ENCODE measurements at places on chromosomes 12 and 14.
A peak's percentile ranks its signal among the peaks of the same experiment; 100 is the strongest.

DNA sequence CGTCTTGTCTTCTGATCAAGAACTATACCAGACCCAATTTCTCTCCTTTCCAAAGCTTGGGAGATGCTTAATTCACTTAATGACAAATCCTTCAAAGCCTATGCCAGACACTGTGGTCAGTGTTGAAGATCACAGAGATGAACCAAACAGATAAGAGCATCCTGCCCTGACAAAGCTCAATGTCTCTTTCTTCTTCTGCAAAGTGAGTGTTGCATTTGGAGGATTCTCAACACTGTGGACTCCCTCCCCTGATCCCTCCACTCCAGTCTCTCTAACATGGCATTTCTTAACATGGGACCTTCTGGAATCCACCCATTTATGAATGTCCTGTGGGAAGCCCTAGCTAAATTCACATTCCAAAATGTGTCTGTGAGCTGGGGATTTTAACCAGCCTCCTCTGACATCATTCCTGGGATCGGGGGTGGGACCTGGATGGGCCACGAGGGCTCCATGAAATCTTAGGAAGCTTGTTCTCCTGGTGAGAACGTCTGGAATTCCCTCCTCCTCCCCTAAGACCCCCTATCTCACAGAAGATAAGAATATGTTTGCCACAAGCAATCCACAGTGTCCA, 20.3 kb downstream of the SYNE3 start:
- no peaks in the 10 kb centered on the region for H3K27me3 ChIP-seq
- no peaks in the 10 kb centered on the region for H3K36me3 ChIP-seq
- H3K4me1 ChIP-seq, result no peaks in the 10 kb centered on the region
- no peak overlapping the region for H3K4me3 ChIP-seq

GRCh38 chr12:21561158-21561557, 35.1 kb downstream of the SPX start:
- no peaks in the 10 kb centered on the region for H3K36me3 ChIP-seq
- no peaks in the 10 kb centered on the region for H3K4me1 ChIP-seq
- H3K27ac ChIP-seq, result no peak overlapping the region
- DNase-seq, result no peak

DNA sequence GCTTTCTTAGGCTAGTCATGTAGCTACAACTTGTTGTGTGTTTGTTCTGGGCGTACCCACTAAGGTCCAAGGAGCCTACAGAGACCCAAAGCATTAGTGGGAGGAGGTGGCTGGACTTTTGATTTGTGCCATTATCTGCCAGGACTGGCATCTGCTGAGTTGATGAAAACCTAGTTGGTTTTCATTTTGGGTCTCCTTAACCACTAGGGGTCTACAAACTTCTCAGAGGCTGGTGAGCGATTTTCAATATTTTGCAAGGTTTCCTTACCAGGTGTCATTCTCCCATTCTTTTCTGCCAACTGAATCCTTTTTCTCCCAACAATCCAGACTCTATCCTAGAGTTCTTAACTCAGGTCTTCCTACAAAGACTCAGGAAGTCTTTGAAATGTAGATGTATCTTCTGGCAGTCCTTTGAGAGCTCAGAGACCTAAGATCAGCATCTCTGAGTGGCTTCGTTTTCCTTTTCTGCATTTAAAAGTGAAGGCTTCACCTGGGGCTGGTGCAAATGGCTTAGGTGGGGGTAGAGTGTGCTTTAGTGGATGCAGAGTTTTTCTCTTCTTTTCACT, 150.0 kb upstream of the RMST start:
- H3K27ac ChIP-seq, result no peak overlapping the region
- no peaks in the 10 kb centered on the region for H3K4me1 ChIP-seq
- H3K36me3 ChIP-seq, result no peaks in the 10 kb centered on the region
- no peak for DNase-seq
- H3K4me3 ChIP-seq, result no peak overlapping the region

DNA sequence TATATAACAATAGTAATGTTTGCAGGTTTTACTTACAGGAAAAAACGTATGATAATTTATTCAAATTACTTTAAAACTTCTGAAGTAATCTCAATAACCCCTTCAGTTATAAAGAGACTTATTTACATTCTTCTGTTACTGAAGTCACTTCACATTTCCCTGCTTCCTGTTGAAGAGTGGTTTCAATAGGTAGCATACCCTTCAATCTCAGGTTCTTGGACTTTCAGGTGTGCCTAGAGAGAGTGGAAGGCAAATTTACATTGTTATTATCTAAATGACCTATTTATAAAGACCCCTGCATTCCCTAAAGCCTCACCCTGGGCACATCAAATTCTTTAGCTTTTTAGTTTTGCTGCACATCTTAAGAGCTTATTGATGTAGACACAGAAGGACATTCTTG, 137.6 kb upstream of the AEBP2 start:
- DNase-seq, result no peak
- peaks cover 19% of the 10 kb centered on the region for H3K36me3 ChIP-seq
- H3K4me1 ChIP-seq, result no peaks in the 10 kb centered on the region
- no peaks in the 10 kb centered on the region for H3K27me3 ChIP-seq
- no peak overlapping the region for H3K4me3 ChIP-seq

DNA sequence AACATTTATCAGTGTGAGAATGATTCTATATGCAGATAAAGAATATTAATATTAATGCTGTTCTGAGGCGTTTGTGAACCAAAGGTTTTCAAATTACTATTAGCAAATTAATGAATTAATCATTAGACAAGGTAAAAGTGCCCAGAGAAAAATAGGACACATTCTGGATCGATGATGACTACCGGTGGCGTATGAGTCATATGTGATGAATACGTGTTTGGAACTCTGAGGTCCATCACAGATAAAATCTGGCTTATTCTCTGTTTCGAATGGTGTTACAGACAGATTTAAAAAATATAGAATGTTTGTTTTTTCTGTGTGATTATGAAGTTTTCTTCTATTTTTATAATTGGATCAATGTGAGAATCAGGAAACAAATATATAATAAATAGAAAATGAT, 79.2 kb upstream of the RTL1 start:
- no peaks in the 10 kb centered on the region for H3K27me3 ChIP-seq
- no peaks in the 10 kb centered on the region for H3K36me3 ChIP-seq
- no peak overlapping the region for H3K27ac ChIP-seq
- no peak for DNase-seq

- no peak for DNase-seq
Observed at GRCh38 chr12:118645219-118645618, 268.9 kb downstream of the SUDS3 start.

DNA sequence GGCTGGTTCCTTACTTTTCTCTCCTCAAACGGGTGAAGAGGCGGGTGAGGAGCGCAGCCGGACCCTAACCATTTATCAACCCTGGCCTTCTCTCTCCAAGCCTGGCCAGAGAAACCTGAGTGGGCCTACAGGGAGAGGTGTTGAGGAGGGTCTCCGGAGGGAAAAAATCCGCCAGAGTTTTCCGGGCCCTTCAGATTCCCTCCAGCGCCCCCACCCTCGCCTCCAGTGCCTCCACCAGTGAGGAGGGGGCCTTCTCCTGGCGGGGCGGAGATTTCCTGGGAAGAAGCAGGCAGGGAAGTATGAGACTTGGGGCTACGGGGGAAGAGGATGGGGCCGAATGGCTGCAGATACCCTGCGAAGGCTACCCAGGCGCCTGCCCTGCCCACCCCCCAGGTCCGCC, 1.4 kb upstream of the HOXC5 start:
- DNase-seq, result no peak
- no peak overlapping the region for H3K27ac ChIP-seq
- H3K27me3 ChIP-seq, result peaks cover 60% of the 10 kb centered on the region
- no peaks in the 10 kb centered on the region for H3K36me3 ChIP-seq
- H3K4me1 ChIP-seq, result peaks cover 34% of the 10 kb centered on the region

GRCh38 chr12:70627677-70628076, 9.6 kb downstream of the PTPRB start:
- no peak for DNase-seq
- H3K27me3 ChIP-seq, result no peaks in the 10 kb centered on the region
- peak overlapping the region; percentile 3 for H3K4me3 ChIP-seq
- H3K36me3 ChIP-seq, result no peaks in the 10 kb centered on the region
- H3K4me1 ChIP-seq, result no peaks in the 10 kb centered on the region
- peak overlapping the region; percentile 6 for H3K27ac ChIP-seq

- DNase-seq, result no peak
- H3K4me1 ChIP-seq, result no peaks in the 10 kb centered on the region
- H3K27ac ChIP-seq, result peak overlapping the region; percentile 88
- H3K36me3 ChIP-seq, result no peaks in the 10 kb centered on the region
Observed at GRCh38 chr12:110693731-110694130, 4.8 kb upstream of the HVCN1 start.

- H3K27me3 ChIP-seq, result no peaks in the 10 kb centered on the region
- no peak for DNase-seq
- H3K27ac ChIP-seq, result no peak overlapping the region
Observed at GRCh38 chr14:60845523-60845922, 111.0 kb downstream of the MNAT1 start.

GRCh38 chr14:24064856-24065255, 6.5 kb upstream of the CPNE6 start:
- no peaks in the 10 kb centered on the region for H3K27me3 ChIP-seq
- no peak overlapping the region for H3K27ac ChIP-seq
- no peaks in the 10 kb centered on the region for H3K4me1 ChIP-seq
- H3K4me3 ChIP-seq, result no peak overlapping the region
- H3K36me3 ChIP-seq, result no peaks in the 10 kb centered on the region

DNA sequence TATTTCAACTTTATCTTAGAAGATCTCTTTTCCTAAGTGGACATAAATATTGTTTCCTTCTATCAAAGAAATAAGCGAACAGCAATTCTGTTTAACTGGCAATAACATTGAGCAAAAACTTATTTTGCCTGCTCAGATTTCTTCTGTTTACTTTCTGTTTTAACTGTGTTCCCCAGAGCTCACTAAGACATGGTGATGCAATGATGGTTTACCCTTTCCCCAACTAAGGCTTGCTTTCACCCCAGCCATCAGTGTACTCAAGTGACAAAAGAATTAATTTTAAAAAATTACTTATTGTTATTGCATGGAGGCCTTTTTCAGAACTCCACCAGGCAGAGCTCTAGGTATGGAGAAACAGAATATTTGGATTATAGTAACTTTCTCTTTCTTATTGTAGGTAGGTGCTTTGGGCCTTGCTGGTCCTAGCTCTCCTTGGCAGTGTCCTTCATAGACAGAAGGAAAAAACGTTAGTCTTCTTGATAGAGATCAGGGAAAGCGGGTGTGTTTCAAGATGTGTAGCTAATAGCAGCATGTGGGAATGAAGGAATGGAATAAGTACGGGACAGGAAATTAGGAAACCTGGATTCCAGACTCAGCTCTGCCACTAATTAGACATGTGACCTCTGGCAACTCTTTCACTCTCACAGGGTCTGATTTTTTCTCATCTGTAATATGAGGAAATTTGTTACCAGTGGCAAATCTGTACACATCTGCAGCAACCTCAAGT, 14.6 kb upstream of the DDHD1 start:
- H3K4me3 ChIP-seq, result no peak overlapping the region
- DNase-seq, result no peak
- no peaks in the 10 kb centered on the region for H3K4me1 ChIP-seq
- H3K27ac ChIP-seq, result peak overlapping the region; percentile 8

DNA sequence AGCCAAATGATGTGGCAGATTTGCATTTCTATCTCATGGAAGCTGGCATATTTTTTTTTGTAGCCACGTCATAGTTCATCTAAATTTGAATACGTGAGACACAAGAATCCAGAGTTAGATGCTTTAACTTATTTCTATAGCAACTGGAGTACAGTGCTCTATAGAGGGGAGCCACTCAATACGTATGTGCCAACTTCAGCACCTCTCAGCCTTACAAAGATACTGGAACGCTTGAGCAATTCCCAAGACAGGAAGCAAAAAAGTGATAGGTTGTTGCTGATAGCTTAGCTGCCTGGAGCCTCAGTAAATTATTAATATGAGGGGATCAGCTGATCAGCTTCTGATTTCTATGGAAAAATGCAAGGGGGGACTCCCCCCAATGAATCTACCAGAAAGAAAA, 24.1 kb upstream of the PELI2 start:
- DNase-seq, result no peak
- no peak overlapping the region for H3K27ac ChIP-seq
- no peaks in the 10 kb centered on the region for H3K4me1 ChIP-seq
- no peak overlapping the region for H3K4me3 ChIP-seq
- no peaks in the 10 kb centered on the region for H3K36me3 ChIP-seq
- H3K27me3 ChIP-seq, result no peaks in the 10 kb centered on the region

DNA sequence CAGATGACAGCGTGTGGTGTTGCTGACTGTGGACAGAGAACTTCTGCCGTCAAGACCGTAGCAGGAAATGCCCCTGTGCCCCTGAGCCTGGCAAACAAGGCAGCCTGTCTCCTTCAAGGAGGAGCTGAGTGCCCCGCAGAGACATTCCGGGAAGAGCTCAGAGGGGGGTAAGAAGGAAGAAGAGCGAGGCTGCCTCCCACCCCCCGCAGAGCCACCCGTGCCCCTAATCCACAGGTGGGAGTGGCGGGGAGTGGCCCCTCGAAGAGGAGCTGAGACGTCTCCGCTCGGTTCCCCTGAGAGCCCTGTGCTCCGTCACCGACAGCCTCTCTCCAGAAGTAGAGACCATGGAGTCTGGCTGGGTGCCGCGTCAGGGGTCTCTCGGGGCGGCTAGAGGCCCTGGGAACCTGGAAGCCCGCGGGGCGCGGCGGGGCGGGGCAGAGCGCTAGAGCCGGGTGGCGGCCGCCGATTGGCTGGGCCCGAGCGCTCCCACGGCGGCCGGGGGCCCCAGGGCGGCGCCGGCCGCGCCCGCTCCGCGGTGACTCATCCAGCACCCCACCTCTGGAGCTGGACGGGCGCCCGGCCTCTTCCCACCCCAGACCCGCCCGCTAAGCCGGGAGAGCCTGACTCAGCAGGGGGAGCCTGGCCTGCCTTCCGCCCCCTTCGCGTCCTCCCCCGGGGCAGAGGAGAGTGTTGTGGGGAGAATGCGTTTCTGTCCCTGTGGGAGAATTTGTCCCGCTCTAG, 25.2 kb upstream of the KRT78 start:
- no peaks in the 10 kb centered on the region for H3K36me3 ChIP-seq
- H3K4me3 ChIP-seq, result peak overlapping the region; percentile 50
- no peaks in the 10 kb centered on the region for H3K4me1 ChIP-seq
- peak overlapping the region; percentile 65 for H3K27ac ChIP-seq
- DNase-seq, result peak; percentile 90

DNA sequence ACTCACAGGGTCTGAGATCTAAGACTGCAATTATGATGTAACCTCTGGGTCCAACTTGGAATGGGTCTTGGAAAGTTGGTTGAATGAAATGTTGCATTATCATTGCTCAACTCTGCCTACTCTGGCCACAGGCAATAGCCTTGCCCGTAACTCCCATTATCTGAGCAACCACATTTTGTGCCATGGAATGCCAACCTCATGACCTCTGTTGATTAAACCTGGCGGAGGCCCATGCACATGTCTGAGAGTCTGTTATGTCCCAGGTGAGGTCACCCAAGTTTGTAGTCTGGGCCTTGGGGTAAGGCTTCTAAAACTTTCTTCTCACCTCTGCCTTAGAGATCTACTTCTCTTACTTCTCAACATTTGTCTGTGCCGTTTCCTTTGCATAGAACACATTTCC, 140.9 kb downstream of the TBX5 start:
- no peaks in the 10 kb centered on the region for H3K36me3 ChIP-seq
- H3K4me1 ChIP-seq, result no peaks in the 10 kb centered on the region
- H3K27ac ChIP-seq, result no peak overlapping the region
- no peak overlapping the region for H3K4me3 ChIP-seq

DNA sequence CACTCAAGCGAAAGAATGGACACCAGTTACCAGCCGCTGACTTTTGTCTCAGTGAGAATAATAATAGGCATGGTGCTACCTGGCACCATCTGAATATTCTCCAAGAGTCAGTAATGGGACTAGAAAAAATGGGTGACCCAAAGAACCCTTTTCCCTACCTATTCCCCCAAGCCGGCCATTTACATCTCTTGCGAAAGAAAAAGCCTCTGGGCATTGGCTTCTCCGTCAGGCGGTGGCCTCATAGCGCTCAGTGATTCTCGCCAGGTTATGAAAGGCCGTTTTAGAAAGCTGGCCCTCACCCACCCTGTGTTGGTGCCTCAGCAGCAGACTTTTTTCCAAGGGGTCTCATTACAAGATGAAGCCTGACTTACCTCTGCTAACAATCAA, 523 bp upstream of the SLC6A15 start:
- H3K27me3 ChIP-seq, result peaks cover 15% of the 10 kb centered on the region
- H3K4me3 ChIP-seq, result peak overlapping the region; percentile 4
- DNase-seq, result no peak
- H3K36me3 ChIP-seq, result no peaks in the 10 kb centered on the region
- H3K27ac ChIP-seq, result no peak overlapping the region

Data from right atrium auricular region (tissue), 2 donors.